ENCODE measurements at places on chromosomes 1 and 21.

GRCh38 chr1:36653850-36654249 lies 171.1 kb upstream of the CSF3R start:
- DNase-seq: no peak

GRCh38 chr21:45957981-45958600 lies 23.5 kb upstream of the COL6A1 start:
- no peak for DNase-seq

GRCh38 chr1:19338323-19338762 lies 26.2 kb downstream of the SLC66A1 start:
- no peak for DNase-seq

- no peak for DNase-seq
These were observed 261.9 kb upstream of the DEPDC1 start for GRCh38 chr1:68758666-68759209.

DNA sequence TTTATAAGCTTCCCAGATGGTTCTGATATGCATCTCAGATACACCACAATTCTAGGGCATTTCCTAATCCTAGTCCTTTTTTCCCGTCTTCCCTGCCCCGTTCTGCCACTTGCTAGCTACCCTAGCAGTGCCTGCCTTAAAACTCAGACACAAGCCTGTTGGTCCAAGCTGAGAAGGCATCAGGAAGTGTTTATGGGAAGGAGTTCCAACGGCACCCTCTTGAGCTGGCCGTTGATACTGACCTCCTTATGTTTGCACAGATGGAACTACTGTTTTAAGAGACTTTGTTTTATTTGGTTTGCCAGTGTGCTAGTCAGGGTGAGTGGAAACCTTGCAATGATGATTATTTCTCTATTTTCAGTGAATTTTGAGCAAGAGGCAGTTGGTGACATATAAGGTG lies 67.2 kb downstream of the UCK2 start:
- DNase-seq: no peak

DNA sequence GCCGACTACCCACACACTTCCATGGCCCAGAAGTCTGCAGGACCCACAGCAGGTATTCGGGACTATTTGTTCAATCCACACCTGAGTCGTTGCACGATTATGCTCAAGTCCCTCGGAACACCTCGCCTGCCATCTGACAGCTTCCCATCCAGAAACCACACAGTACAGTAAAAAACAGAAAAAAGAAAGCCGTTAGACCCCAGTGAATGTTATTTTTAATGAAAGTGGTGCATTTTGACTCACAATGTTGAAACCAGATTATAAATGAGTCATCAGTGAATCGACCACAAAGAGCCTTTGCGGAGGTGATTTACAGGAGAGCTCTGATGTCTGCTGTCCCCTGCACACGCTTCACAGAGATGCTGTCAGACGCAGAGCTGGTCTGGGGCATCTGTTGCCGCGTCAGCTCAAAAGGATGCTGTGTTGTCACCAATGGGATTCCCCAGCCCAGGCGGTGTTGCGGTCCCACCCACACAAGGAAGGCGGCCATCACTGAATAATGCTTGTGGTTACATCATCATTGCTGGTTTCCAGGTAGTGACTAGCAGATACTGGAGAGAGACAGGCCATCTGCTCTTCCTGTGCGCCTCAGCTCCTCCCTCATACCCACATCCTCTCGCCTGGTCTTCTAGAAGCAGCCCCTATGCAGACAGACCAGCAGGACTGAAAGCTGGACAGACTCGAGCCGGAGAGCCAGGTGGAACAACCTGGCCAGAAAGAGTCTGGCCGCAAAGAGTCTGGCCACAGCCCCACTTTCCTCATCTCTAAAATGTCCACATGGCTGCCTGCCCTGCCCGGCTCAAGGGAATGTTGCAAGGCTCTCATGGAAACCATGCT lies 116.8 kb downstream of the TOMM20 start:
- DNase-seq: peak; percentile 79

- DNase-seq: no peak
These were observed 30.5 kb downstream of the TBCE start for GRCh38 chr1:235397733-235398132.

GRCh38 chr21:45513003-45513717 lies 29.1 kb downstream of the SLC19A1 start:
- DNase-seq: no peak

DNA sequence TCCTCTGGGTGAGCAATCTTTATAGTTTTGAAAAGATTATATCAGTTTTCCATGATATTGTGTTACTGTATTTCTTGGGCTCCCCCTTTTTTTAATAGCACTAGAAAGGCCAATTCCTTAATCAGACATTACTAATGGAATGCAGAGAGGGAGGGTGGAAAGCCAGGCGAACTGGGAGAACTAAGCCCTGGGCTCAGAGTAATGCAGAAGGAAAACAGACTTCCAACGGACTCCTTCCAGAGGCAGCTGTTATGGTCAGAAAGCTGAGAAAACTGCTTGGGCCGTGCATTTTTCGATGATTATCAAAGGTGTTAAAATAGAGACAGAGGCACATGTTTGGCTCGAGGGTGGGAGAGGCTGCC lies 206.3 kb downstream of the FOXD2 start:
- no peak for DNase-seq

DNA sequence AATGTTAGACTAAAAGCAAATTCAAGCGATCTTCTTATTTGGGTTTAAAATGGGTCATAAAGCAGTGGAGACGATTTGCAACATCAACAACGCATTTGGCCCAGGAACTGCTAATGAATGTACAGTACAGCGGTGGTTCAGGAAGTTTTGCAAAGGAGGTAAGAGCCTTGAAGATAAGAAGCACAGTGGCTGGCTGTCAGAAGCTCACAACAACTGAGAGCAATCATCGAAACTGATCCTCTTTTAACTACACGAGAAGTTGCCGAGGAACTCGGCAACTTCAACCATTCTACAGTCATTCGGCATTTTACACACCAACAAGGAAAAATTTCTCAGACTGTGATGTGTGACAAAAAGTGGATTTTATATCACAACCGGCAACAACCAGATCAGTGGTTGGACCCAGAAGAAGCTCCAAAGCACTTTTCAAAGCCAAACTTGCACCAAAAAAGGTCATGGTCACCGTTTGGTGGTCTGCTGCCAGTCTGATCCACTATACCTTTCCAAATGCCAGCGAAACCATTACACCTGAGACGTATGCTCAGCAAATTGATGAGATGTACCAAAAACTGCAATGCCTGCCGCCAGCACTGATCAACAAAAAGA lies 47.9 kb downstream of the ASH1L start:
- DNase-seq: no peak

GRCh38 chr1:158821723-158822122 lies 9.4 kb upstream of the MNDA start:
- DNase-seq: no peak

DNA sequence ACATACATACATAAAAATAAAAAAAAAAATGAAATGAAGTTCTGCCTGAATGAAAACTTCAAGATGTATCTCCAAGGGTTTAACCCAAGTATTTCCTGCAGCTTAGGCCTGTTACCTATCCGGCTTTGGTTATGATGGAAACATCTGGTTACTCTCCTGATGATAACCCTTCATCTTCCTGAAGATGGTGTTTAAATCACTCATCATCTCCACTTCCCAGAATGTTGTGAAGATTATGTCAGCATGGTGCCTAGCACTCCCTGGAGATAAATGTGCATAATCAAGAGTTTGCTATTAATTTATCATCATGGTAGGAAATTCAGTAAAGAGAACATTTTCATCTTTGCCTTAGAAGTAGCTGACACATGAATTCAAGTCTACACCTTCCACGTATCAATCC lies 52.9 kb upstream of the ZNF326 start:
- no peak for DNase-seq

- no peak for DNase-seq
These were observed 240.4 kb downstream of the SDCCAG8 start for GRCh38 chr1:243496187-243496646.

GRCh38 chr1:209689477-209689876 lies 14.3 kb downstream of the G0S2 start:
- DNase-seq: no peak

GRCh38 chr1:159144571-159144970 lies 26.8 kb upstream of the CADM3 start:
- no peak for DNase-seq

- no peak for DNase-seq
These were observed 18.2 kb downstream of the UCK2 start for GRCh38 chr1:165845569-165845968.

- no peak for DNase-seq
These were observed 204.4 kb upstream of the AJAP1 start for GRCh38 chr1:4449972-4450371.

DNA sequence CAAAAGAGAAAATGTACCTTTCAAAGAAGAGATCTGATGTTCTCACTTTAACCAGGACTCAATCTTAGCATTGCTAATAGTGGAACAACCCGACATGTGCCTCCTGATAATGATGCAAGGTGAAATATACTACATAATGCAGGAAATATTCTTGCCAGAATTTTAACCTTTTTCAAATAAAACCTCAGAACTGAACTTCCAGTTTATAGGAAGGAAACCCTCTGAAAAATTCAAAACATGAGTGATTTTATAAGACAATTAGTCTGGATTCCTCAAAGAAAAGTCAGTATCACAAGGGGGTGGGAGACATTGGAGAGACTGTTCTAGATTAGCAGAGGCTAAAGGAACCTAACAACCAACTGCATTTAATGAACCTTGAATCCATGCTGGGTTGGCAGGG lies 18.1 kb downstream of the AHCYL1 start:
- DNase-seq: no peak

DNA sequence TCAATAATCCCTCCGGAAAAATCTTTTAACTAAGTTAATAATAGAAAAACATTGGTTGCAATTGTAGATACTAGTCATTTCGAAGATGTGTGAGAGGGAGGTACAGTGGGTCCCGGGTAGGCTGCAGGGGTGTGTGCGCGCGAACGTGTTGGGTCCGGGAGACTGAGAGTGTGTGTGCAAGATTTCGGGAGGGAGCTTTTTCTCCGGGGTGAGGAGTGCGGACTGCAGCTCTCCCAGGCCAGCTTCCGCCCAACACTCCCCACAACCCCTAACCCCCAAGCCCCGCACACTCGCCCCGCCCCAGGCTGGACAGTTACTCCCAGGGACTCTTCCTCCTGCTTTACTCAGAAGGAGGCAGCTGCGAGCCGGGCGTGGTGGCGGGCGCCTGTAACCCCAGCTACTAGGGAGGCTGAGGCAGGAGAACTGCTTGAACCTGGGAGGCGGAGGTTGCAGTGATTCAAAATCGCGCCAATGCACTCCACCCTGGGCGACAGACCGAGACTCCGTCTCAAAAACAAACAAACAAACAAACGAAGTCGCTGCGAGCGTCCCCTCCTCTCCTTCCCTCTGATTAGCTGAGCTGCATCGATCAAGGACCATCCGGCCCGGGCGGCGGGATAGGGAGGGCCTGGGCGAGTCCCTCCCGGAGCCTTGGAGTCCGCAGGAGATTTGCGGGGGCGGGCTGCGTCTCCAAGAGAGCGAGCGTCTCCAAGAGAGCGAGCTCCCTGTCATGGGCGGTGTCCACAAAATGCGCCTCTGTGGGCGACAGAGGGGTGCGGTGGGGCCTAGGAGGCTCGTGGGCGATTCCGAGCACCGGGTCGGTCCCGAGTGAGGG lies 28.3 kb upstream of the PPM1J start:
- no peak for DNase-seq

- DNase-seq: no peak
These were observed 313.0 kb upstream of the PLXNA2 start for GRCh38 chr1:208557046-208557722.

DNA sequence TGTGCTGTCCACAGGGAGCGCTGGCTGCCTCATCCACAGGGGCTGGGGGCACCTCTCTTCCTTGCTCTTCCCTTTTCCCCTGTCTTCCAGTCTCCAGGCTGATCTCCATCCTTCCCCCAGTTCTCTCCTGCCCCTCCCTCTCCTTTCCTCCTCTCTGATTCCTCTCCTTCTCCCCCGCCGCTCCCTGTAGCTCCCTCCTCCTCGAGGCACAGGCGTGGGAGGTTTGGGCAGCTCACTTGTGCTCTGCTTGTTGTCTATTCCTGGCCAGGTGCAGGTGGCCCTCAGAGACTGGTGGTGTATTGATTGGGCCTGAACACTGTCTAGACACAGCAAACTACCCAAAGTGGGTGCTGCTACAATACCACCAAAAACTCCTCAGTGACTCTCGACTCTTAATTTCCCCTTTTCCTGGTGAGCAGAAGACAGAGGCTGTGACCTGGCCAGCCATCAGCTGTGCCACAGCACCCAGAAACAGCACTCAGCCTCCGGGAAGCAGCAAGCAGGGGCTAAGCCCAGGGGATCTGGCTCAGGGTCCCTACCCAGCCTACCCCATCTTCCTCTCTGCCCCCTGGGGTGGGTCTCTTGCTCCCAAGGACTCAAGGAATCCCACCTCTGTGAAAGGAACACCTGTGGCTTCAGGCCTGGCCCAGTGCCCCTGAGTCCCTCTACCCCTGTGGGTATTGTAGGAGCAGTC lies 93.3 kb downstream of the DDX20 start:
- no peak for DNase-seq

GRCh38 chr1:238242181-238242580 lies 351.5 kb upstream of the ZP4 start:
- DNase-seq: no peak

- DNase-seq: no peak
These were observed 155.1 kb downstream of the HHAT start for GRCh38 chr1:210483821-210484220.

DNA sequence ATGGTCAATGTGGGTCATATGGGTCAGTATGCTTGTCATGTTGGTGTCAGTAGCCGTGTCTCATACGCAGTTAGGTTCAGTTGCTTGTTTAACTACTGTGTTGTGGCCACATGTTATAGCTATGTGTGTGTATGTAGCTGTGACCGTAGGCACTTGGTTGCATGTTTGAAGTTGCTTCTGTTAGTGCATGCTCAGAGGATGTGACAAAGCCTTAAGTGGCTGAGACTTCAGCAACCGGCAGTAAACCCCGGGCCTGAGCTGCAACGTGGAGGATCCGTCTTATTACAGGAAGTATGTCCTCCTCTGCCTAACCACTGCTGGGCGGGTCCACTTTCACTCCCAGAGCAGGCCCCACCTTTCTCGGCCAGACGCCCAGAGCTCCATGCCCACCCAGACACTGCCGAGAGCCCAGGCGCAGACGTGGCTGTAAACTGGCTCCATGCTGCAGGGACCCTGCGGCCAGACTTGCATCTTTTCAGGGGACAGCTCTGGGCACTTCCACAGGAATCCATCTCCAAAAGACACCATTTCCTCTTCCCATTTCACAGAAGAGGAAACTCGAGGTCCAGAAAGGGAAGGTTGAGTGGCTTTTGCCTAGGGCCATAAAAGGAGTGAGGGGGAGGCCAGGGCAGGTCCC lies 2.2 kb downstream of the TCEA3 start:
- no peak for DNase-seq

GRCh38 chr1:41222496-41222895 lies 19.6 kb downstream of the SCMH1 start:
- DNase-seq: no peak

- no peak for DNase-seq
These were observed 182.3 kb upstream of the GREM2 start for GRCh38 chr1:240794046-240794843.

All from stimulated activated CD8-positive, alpha-beta memory T cell treated with anti-CD3 and anti-CD28 coated beads, Interleukin-4, amount 100 ng/mL, for 1 hour (primary cell).